ENCODE measurements at places on chromosomes 11 and 22.

DNA sequence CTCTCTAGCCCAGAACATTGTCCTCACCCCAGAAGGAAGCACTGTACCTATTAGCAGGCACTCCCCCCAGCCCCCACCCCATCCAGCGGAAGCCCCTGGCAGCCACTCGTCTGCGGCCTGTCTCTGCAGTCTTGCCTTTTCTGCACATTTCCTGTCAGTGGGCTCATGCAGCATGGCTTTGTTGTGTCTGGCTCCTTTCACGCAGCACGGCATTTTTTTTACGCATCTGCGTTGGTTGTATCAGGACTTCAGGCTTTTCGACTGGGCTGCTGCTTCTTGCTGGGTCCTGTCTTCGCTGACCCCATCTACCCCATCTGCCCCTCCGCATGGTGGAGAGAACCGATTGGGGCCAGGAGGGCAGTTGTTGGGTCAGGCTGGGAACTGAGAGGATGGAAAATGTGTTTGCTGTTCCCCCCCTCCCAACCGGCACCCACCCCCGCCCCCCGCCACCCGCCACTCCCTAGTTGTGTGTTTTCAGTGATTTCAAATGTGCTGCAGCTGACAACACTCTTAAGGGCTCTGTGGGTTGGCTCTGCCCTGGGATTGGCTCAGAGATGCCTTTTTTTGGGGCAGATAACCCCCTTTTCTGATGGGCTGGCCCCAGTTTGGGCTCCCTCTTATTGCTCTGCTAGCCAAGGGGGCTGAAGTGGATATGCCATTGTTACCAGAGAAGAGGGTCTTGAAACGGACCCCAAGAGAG is 110.0 kb downstream of the KIAA1671 start:
- peak; percentile 40 for DNase-seq

- no peak for DNase-seq
These were observed 82.4 kb upstream of the VPREB1 start for GRCh38 chr22:22161924-22162851.

DNA sequence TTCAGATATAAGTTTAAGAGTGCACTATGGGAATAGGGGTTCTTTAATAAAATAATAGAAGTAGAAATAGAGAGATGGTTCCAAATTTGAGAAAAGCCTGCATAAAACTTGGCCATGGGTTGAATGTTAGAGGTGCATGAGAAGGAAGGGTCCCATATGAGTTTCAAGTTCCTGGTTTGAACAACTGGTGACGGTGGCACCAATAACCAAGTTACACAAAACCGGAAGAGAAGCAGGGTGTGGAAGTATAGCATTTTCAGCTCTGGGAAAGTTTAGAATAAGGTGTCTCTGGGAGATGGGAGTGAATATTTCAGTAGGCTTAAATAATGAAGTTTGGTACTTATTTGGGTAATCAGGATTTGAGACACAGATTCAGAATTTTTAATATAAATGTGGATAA is 2.4 kb downstream of the CASP1 start:
- no peak for DNase-seq

DNA sequence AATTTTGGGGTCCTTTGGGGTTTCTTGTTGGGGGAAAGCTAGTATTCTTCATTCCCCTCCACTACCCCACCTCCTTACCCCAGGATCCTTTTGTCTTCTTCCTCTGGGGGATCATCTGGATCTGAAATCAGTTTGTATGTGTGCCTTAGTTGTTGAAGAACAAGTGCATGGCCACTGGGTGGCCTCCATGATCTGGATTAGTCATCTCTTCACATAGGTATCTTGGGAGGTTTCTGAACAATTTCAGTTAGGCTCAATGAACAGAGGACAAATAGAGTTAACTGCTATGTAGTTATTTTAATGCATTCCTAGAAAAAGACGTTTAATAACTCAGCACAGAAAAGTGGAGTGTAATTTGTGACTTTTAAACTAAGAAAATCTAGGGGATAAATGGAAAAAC is 7.1 kb upstream of the VWA5A start:
- DNase-seq: no peak

- DNase-seq: no peak
These were observed 3.6 kb downstream of the NEAT1 start for GRCh38 chr11:65425971-65426838.

DNA sequence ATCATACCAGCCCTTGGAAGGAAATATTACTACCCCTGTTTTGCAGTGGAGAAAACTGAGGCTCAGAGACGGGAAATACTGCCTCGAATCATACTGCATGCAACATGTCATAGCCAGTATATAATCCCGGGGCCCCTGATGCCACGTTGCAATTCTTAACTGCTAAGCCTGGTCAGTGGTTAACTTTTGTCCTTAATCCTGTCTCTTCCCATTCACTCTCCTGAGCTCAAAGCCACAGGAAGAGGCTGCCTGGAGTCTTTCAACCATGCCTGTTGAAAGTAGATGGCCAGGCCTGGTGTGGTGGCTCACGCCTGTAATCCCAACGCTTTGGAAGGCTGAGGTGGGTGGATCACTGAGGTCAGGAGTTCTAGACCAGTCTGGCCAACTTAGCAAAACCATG is 166.6 kb downstream of the MIAT start:
- DNase-seq: no peak

- DNase-seq: peak; percentile 52
These were observed 15.2 kb downstream of the PIM3 start for GRCh38 chr22:49975543-49976389.

DNA sequence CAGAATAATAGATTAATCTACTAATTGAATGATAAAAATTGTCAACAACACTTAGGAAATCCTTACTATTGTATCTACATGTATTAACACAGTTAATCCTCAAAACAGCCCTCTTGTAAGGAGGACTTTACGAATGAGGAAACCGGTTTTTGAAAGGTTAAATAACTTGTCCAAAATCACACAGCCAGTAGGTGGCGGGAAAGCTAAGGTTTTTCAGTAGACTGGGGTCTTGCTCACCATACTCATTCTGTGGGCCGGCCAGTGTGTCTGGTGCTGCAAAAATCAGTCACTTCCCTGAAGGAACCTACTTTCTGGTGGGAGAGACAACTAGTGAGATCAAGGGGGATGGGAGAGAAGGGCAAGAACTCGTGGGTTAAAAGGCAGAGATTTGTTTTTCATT is 3.8 kb downstream of the DCPS start:
- DNase-seq: no peak

DNA sequence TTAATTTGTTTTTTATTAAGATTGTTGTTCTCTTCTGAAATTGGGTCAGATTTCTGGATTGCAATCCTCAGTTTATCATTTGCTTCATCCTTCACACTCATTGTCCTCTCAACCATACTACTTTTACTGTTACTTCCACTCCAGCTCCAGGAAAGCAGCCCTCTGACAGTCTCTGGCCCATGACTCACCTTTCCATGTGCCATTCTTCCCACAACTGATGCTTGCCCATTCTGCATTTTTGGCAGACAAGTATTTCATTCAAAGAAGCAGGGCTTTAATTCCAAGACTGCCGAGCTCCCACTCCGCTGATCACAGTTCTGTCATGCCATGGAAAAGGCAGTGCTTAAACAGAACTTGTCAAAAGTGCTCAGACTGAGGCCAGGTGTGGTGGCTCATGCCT is 139.2 kb downstream of the WNT11 start:
- DNase-seq: no peak

DNA sequence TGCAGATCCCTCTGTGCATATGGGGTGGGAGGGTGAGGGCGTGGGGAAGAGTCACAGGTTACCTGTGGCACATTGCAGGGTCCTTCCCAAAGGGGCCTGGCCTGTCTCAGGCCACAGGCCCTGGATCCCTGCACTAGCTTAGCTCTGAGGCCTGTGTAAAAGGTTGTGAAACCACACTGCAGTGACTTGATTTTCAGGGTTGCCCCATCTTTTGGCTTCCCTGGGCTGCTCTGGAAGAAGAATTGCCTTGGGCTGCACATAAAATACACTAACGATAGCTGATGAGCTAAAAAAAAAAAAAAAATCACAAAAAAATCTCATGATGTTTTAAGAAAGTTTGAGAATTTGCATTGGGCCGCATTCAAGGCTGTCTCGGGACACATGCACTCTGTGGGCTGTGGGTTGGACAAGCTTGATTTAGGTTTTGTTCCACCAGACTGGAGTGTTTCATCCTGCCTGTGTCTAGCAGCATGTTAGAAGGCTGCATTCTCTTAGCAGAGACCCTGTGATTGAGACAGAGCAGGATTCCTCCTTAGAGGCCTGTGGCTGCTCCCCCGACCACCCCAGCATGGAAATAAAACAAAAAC is 35.9 kb upstream of the TREH start:
- no peak for DNase-seq

- DNase-seq: no peak
These were observed 1272.6 kb downstream of the BRD1 start for GRCh38 chr22:48554893-48555572.

DNA sequence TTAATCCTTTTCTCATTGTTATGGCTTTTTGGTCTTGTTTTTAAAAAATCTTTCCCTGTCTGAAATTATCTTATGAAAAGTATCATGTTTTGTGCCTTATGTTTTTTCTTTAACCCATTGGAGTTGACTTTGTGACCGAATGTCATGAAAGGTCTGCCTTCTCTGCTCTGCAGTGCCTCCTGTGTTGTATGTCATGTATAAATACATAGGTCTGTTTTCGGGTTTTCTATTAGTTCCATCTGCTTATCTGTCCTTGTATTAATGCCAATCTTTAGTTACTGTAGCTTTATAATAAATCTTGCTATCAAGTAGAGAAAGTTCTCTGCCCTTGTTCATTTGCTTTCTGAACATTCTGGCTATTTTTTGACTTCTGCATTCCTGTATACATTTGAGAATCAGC is 73.0 kb downstream of the ZBTB44 start:
- DNase-seq: no peak

DNA sequence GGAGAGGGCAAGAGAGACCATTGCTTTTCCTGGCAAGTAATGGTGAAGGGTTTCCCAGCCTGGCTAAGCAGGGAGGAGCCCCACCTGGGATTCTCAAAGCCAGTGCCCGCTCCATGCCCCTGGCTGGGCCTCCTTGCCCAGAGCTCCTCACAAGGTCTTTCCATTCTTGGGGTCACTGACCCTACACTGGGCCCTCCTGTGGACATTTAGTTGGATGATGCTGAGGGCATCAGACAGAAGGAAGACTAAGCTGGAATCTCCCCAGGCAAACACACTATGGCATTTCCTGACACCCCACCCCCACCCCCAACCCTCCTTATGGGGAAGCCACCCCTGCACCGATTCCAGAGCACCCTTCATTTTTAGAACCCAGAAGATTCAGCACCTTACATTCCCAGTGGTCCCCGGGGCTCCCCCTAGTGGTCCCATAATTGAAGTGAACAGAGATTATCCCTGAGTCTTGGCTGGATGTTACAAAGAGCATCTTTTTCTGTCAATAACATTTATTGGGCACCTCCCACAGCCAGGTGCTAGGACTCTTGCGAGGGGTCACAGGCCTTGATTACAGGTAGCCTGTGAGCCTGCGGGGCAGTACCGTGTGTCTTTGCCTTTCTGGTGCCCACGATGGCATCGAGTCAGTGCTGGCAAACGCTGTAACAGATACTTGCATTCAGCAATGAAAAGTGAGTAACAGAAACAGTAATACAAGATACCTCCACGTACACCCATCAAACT is 548.5 kb downstream of the BUD13 start:
- peak; percentile 2 for DNase-seq

DNA sequence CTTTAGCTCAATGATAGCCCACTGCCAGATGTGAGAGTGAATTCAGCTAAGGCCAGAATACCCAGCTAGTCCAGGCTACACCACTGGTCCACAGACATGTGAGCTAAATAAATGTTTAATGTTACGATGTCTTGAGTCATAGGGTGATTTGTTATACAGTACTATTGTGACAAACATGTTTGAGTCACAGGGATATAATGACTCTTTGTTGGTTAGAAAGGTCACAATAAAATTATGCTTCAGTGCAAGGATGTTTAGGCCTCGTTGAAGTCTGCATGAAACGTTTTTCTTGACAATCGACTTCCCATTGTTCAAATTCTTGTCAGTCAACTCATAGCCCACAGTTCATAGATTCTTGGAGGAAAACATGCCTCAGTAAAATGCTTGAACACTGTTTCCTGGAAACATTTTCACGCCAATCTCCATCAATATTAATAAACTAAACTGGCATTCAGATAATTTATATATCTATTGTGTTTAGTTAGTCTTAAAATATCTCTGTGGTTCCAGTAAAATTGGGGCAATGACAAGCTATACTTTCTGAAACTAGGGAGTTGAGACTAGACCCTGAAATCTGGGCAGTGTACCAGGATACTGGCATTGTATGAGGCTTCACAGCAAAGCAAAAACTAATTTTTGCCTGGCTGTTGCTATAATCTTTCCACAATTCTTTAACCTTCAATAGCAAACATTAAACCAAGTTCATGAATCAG is 650.8 kb upstream of the KIRREL3 start:
- no peak for DNase-seq

DNA sequence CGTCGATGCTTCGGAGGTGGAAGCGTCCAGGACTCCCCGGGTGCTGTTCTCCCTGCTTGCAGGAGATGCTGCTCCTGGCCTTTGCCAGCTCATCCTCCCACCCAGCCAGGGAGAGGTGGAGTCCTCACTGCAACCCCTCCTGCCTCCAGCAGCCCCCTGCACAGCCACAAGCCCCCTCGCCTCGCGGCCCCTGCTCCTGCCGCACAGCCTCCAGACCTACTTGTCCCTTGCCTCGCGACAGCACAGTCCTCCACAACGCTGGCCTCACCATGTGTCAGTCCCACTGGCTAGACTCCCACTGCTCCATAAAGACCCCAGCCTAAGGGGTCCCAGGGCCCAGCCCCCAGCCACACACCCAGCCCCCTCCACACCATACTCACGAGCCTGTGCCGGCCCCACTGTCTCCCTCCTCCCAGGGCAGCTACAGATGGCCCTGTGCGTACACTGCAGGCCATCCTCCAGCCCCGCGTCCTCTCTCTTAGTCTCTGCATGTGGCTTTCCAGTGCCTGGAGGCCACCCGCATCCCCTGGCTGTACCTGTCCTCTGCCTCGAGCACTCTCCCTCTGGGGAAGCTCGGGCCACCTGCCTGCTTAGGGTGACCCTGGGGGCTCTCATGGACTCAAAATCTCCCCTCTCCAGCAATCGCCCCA is 91.5 kb downstream of the CELSR1 start:
- DNase-seq: no peak

GRCh38 chr11:125141686-125142535 is 22.6 kb upstream of the PKNOX2 start:
- peak; percentile 44 for DNase-seq

DNA sequence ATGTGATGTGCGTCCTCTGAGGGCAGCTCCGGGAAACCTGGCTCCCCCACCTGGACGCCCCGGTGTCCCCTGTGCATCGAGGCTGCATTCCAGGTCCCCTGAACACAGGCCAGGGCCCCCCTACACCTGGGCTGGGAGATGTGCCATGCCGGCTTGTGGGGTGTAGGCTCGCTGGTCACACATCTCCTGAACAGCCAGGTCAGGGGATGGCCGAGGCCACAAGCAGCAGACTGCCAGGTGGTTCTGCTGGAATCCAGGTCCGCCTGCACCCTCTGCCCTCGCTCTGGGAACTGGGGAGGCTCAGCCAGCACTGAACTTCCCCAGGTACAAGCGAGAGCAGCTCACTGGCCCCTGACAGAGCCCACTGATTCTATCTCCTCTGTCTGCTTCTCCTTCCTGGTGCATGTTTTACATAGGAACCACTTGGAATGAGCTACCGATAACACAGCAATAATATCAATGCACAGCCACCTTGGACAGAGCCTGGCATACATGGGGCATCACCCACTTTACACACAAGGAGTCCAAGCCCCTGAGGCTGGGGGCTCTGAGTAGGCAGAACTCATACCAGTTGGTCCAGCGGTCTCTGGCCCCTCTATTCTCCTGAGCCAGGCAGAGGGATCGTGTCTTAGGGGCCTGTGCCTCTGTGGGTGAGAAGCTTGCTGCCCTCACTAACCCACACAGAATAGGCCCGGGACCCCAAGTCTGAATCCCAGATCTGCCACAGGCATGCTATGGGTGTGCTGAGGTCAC is 46.8 kb downstream of the TBX1 start:
- no peak for DNase-seq

GRCh38 chr11:70192666-70193410 is 10.3 kb upstream of the FADD start:
- DNase-seq: no peak

Data from stimulated activated CD4-positive, alpha-beta T cell treated with anti-CD3 and anti-CD28 coated beads, TNF-alpha, amount 100 ng/mL, for 4 hours (primary cell).